ENCODE measurements at places on chromosomes 1 and 21. TPM values are rescaled to one million over a fixed set of nuclear protein-coding genes. Genes with fewer than 3 reads are reported as not detected.

Gene TMEM200B
- 4.5 TPM for total RNA-seq

Gene TCHH
- total RNA-seq, result 0.15 TPM

GRCh38 chr21:42845296-42845965, 33.9 kb downstream of the WDR4 start:
- no peak for DNase-seq

DNA sequence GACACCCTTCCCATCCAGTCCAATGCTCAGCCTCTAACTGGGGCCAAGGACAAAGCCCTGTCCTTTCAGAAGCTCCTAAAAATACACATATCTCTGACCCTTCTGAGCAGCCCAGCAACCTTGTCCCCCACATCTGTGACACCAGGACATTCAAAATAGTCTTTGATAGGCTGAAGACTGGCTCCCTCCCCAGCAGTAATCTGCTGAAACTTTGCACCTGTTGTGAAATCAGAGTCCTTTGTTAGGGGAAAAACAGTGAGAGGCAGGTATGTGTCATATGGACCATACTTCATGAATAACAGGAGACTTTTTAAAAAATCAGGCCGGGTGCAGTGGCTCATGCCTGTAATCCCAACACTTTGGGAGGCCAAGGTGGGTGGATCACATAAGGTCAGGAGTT, 82.4 kb upstream of the VAMP3 start:
- no peak for DNase-seq

Gene PIK3R3
- 17.9 TPM for total RNA-seq

Gene KCNA3
- 3.9 TPM for total RNA-seq

DNA sequence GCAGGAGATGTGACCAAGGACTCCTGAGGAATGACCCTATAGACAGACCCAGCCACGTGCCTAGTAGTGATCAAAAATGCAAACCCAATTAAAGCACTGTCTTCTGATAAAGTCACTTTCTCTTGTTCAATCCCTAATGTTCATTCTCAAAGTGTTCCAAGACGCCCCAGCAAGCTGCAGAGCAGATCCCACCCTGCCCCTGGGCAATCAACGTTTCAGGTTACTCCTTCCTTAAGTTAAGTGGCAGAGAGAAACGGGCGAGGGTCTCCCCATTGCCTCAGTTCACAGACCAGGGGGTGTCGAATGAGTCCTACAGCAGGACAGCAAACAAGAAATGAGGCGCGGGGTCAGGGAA, 699 bp upstream of the RGS2 start:
- DNase-seq, result peak; percentile 25

Gene TEX35
- not detected for total RNA-seq

GRCh38 chr1:15886611-15887167, 39.2 kb downstream of the SPEN start:
- no peak for DNase-seq

- peak; percentile 81 for DNase-seq
Observed at GRCh38 chr1:119613769-119614720, 34.0 kb downstream of the ZNF697 start.

Data from breast epithelium (tissue), 4 donors.